ENCODE measurements at places on chromosomes 5 and 9. TPM values are rescaled to one million over a fixed set of nuclear protein-coding genes. Genes with fewer than 3 reads are reported as not detected.

DNA sequence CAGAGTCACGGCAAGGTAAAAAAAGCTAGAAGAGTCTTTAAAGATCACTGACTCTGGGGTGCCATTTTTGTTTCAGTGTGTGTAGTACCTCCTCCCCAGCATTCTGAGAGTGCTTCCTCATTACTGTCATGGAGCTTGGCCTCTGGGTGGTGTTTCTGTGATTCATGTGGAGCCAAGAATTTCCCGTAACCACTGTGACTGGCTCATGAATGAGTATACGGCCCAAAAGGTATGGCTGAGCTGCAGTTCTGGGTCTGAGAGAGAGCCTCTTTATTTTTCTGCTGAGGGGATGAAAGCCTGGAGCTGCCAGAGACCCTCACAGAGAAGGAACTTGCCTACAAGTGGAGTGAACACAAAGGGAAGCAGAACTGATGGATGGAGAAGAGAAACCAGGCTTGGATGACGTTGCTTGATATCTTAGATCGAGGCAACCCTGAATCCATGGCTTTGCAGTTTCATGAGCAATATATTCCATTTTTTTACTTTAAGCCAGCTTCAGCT, 85.6 kb downstream of the PTTG1 start:
- no peak for DNase-seq

DNA sequence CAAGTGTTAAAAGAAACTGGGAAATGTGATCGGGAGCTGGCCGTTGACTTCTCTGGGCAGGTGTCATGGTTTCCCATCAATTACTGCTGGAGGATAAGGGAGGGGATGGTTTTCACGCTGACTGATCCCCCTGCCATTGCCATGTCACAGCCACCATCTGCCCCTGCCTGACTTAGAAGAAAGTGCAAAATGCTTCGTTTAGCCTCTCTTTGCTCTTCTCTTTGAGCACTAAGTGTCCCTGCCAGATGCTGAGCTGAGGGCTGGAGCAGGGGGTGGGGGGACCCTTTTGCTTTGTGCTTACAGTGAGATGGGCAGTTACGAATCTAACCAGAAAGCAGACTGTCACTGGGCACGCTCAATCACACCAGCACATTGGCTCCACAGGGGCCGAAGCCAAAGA, 138.4 kb upstream of the ALDH1B1 start:
- DNase-seq: no peak

DNA sequence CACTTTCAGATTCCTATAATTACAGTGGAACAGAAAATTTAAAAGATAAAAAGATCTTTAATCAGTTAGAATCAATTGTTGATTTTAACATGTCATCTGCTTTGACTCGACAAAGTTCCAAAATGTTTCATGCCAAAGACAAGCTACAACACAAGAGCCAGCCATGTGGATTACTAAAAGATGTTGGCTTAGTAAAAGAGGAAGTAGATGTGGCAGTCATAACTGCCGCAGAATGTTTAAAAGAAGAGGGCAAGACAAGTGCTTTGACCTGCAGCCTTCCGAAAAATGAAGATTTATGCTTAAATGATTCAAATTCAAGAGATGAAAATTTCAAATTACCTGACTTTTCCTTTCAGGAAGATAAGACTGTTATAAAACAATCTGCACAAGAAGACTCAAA, 29.5 kb downstream of the ZFYVE16 start:
- no peak for DNase-seq

MYOZ3 gene
- total RNA-seq: 0.93 TPM

Measured in glomerular endothelial cell (primary cell).